ENCODE measurements at places on chromosomes 3 and 15.

GRCh38 chr15:49466119-49466518 lies 43.1 kb downstream of the FGF7 start:
- no peak for DNase-seq

- DNase-seq, result no peak
Observed at GRCh38 chr3:45123581-45124269, 22.5 kb downstream of the CDCP1 start.

- DNase-seq, result no peak
Observed at GRCh38 chr15:97683831-97684230, 276.7 kb upstream of the ARRDC4 start.

GRCh38 chr15:73560501-73561117 lies 72.6 kb downstream of the NPTN start:
- peak; percentile 24 for DNase-seq

- no peak for DNase-seq
Observed at GRCh38 chr3:71754610-71755253, 1.1 kb downstream of the GPR27 start.

DNA sequence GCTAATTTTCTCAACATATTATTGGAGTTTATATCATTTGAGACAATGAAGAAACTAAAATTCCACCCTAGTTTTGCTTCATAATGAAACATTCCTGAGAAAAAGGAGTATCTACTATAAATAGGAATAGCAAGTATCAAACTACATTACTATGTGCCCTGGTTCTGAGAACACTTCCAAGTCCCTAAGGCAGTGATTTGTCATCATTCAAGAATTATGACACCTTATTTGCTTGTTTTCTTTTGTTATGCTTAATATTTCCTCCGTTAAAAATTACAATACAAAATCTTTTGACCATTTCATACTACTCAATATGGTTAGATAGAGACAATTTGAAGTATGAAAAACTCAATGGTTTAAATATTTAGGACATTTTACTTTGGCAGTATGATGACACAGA lies 707.8 kb upstream of the GOLIM4 start:
- no peak for DNase-seq

- DNase-seq, result peak; percentile 65
Observed at GRCh38 chr3:32175607-32176197, 62.8 kb upstream of the CMTM8 start.

GRCh38 chr3:195748661-195749060 lies 27.9 kb downstream of the MUC20 start:
- DNase-seq, result no peak

- DNase-seq, result no peak
Observed at GRCh38 chr3:33724256-33724655, 6.2 kb upstream of the CLASP2 start.

DNA sequence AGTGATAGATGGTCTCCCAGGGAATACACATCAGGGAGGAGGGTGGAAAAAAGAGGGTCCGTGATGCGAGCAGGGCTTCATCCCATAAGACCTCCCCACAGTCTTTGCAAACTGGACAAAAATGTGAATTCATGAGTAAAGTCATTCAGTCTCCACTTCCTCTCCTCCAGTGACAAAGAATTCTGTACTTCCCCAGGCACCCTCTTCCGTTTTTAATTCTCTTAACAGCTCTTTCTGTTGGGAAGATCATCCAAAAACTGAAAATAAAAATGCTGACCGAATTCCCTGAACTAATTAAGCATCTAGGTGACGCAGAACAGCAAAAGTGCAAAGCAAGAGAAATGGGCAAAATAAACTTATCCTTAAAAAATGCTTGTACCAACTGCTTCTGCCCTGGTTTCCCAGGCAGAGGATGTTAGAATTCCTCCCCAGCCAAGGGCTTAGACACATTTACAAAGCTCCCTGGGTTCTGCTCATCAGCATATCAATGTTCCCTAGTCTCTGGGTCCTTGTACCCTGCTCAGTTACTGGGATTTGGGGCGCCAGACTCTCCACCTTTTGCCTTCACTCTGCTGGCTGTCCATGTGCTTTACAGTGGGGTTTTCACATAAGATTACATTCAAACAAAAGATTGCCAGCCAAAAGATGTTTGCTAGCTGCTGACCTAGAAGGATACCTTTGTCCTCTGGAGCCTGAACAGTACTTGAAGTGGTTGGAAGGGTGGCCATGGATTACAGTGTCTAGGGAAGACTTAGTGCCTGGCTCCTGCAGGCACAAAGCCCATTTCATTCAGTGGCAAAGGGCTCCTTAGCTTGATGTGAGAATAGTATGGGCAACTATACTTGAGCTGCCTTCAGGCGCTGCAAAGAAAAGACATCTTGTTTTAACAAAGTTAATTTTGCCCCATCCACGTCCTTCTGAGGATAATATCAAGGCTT lies 69.4 kb downstream of the ARNT2 start:
- DNase-seq, result no peak

DNA sequence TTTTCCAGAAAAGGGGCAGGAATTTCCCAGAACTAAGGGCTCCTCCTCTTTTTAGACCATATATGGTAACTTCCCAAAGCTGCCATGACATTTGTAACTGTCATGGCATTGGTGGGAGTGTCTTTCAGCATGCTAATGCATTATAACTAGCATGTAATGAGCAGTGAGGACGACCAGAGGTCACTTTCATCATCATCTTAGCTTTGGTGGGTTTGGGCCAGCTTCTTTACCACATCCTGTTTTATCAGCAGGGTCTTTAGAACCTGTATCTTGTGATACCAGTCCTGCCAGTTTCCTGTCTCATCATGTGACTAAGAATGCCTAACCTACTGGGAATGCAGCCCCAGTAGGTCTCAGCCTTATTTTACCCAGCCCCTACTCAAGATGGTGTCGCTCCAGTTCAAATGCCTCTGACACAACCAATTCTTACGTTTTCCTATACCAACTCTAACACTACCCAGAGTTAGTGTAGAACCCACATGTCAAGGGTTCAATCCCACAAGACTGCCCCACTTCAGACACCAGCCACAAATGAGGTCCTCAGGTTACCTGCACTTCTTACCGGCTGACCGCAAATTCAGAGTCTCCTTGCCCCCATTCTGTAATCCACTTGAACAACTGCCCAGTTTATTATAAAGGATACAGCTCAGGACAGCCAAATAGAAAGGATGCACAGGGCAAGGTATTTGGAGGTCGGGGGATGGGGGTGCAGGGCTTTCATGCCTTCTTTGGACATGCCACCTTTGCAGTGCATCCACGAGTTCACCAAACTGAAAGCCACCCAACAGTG lies 17.7 kb downstream of the FOXB1 start:
- no peak for DNase-seq

GRCh38 chr3:123678108-123678511 lies 93.3 kb upstream of the HACD2 start:
- no peak for DNase-seq

DNA sequence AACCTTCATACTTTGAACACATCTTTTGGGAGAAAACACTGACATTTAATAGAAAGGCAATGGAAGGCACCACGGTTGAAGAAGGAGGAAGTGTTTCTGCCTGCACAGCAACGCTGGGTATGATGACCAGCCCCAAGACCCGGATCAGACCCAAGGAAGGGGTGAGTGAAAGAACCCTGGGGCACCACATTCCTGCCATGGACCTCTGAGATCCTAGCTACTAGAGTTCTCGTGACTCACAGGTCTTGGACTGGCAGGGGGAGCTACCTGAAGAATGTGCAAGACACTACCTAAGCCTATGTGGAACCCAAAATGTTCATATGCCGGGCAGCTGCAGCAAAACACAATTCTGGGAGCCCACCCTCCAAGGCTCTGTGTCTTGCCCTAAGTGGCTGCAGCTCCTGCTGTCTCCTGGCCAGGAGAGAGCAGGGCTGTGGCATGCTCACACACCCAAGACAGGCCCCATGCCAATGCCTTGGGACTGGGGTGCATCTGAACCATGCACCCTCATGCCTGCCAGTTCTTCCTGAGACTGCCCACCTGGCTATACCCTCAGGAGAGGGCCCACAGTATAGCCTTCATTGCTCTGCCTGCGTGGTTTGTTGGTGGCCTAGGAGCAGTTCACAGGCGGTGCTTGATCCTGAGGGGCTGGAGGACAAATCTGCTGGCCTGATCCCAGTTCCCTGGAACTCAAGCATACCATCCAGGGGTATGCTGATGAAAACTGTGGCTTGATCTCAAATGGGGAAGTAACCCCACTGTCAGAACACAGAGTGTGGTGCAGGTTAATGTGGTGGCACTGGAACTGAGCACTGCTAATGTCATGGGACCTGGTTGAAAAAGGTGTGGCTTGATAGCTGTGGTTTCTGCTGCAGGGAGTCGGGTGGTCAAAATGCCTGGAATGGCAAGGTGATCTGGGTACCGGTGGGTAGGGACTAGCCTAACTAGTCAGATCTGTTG lies 353.3 kb upstream of the ARHGEF26 start:
- DNase-seq, result no peak

GRCh38 chr3:171690281-171690680 lies 120.0 kb downstream of the PLD1 start:
- no peak for DNase-seq

DNA sequence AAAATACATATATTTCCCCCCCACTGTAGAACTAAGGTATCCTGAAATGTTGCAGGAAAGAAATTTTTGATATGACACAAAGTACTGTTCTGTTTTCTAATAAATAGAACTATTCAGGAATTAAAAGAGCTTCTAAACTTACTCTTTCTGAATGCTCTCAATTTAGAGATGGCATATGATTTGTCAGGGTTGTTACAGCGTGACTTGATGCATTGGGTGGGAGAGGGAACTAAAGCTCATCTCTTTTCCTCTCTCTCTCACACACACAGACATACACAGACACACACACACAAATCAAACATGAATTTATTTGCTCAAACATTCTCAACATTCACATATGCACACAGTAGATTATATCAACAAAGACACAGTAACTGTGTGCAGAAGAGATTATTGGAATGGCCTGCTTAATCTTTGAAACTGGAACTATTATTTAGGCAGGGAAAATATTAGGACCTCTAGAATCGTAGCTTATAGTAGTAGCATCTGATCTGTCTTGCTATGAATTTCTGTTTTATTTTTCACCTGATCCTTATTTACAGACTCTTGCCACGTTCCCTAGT lies 807.4 kb upstream of the GBE1 start:
- DNase-seq, result no peak

- no peak for DNase-seq
Observed at GRCh38 chr3:9339761-9340471, 22.9 kb upstream of the THUMPD3 start.

DNA sequence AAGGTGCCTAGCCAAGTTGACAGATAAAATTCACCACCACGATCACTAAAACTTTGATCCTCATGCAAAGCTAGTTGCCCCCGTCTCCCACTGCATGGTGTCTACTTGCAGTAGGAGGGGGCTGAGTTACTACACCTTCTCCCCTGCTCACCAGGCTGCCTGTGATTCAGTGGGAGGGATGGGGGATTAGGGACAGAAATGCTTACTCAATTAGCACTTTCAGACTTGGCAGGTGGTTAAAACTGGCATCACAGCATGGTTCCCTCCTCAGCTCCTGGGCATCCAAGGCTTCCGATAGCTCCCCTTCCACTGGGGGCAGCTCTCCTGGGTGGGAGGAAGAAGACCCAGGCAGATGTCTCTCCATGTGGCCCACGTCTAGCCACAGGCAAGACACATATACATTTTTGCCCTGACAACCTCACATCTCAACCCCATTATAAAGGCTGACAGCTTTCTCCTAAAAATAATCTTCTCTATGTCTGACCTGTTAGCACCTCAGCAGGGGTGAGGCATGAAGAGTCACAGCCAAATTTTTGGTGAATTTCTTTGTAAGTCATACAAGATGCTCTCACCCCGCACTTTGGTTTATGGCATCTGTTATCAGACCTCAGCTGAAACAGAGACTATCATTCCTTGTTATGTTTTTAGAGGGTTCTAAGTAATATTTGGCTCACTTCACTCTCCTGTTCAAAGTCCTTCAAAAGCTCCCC lies 369.0 kb downstream of the SV2B start:
- DNase-seq, result no peak

- DNase-seq, result no peak
Observed at GRCh38 chr3:157832588-157832987, 273.6 kb downstream of the SHOX2 start.

DNA sequence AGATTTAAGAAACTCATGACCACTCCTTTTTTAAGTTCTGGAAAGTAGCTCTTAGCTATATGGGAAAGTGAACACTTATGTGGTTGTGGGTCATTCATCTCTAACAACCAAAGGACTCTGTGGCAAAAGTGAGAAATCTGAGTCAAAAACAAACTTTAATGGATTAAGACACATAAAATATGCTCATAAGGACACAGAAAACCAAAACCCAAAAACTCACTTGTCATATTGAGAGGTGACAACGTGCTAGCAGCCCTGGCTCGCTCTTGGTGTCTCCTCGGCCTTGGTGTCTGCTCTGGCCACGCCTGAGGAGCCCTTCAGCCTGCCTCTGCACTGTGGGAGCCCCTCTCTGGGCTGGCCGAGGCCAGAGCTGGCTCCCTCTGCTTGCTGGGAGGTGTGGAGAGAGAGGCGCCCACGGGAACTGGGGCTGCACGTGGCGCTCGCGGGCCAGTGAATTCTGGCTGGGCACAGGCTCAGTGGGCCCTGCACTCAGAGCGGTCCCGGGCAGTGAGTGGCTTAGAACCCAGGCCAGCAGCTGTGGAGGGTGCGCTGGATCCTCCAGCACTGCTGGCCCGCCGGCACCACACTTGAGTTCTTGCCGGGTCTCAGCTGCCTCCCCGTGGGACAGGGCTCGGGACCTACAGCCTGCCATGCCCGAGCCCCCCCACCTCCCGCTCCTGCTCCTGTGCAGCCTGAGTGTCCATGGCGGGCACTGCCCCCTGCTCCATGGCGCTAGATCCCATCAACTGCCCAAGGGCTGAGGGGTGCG lies 30.3 kb upstream of the SKIL start:
- no peak for DNase-seq

- no peak for DNase-seq
Observed at GRCh38 chr3:182972387-182972786, 8.0 kb downstream of the DCUN1D1 start.

GRCh38 chr15:72199721-72200212 lies 2.2 kb upstream of the GRAMD2A start:
- peak; percentile 14 for DNase-seq

All from NCI-H2029 treated with DMSO at 0.1 percent for 48 hours (cell line).